Kidney (tissue), 22 donors: ENCODE measurements at places on chromosomes 1 and 21. TPM values are rescaled to one million over a fixed set of nuclear protein-coding genes. Genes with fewer than 3 reads are reported as not detected.

DNA sequence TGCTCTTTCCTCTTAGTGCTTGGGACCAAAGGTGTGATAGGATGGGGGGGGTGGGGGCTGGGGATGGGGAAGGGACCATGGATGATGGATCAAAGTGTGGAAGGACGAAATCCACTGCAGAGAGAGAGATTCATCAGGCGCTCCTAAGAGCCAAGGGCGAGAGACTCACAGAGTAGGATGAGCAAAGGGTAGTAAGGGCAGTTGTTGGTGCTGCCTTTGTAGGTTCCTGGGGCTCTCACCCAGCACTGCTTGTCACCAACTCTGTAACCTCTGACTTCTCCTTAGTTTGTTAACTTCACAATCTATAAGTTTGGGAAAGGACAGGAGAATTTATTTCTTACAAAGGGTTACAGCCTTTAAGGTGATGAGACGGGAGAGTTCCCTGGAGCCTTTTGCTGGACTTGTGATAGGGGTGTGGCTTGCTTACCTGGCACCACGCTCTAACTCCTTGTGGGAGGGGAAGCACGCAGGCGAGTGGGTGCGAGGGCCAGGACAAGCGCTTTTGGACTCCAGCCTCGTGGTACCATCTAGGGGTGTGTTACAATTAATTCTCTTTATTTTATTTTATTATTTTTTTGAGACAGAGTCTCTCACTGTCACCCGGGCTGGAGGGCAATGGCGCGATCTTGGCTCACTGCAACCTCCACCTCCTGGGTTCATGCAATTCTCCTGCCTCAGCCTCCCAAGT, 1.6 kb upstream of the PDXK start:
- no peak overlapping the region for H3K4me3 ChIP-seq
- DNase-seq: no peak
- H3K27ac ChIP-seq: no peak overlapping the region
- H3K36me3 ChIP-seq: no peaks in the 10 kb centered on the region

DNA sequence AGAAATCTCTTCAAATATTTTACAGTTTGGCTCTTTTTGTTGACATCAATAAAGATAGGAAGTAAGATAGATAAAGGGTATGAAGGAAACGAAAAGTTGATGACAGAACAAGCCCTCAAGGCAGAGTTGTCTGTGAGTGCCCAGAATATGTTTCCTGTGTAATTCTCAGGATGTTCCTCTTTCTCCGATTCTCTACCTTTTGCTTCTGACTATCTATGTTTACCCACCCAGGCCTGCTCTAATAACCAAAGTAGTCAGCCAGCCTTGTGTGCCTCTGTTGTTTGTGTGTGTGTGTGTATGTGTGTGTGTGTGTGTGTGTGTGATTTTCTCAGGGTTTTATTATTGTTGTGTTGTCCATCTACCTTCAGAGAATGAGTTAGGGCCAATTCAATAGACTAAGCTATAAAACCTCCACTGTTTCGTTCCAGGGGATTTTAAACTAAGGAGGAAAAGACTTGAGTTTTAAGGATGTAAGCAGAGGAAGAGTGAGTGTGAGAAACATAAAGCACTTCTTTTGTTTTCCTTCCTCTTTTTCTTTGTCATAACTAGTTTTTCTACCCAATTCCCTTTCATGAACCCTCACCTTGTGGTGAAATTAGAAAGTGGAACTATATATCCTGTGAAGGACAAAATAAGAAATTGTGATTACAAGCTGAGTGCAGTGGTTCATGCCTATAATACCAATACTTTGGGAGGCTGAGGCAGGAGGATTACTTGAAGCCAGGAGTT, 627.4 kb upstream of the NR5A2 start:
- no peaks in the 10 kb centered on the region for H3K36me3 ChIP-seq
- DNase-seq: no peak
- no peak overlapping the region for H3K27ac ChIP-seq
- peaks cover 6% of the 10 kb centered on the region for H3K4me1 ChIP-seq
- H3K4me3 ChIP-seq: no peak overlapping the region

GRCh38 chr1:31127266-31127665, 61.7 kb upstream of the PUM1 start:
- no peak overlapping the region for H3K4me3 ChIP-seq
- no peaks in the 10 kb centered on the region for H3K4me1 ChIP-seq
- H3K27me3 ChIP-seq: no peaks in the 10 kb centered on the region

The LY9 gene
- polyA plus RNA-seq: 0.41 TPM

DNA sequence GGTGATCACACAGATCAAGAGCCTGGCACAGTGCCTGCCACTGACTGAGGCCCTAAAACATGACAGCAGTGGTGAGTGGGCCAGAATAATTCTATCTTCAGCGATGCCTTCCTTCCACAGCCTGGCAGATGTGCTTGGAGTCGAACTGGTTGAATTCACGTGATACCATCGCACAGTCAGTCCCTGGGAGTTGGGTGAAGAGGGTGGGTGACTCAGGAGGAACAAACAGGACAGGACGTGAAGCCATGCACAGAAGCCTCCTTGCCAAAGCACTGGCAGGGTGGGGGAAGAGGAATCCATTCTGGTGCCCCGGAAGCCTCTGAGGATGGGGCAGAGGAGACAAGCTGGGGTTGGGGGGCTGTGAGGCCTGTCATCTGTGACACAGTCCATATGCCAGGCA, 80.3 kb upstream of the WNT4 start:
- no peak overlapping the region for H3K27ac ChIP-seq
- H3K36me3 ChIP-seq: no peaks in the 10 kb centered on the region
- H3K4me3 ChIP-seq: no peak overlapping the region
- H3K27me3 ChIP-seq: no peaks in the 10 kb centered on the region

- DNase-seq: no peak
- no peaks in the 10 kb centered on the region for H3K27me3 ChIP-seq
- peaks cover 41% of the 10 kb centered on the region for H3K4me1 ChIP-seq
- H3K27ac ChIP-seq: peak overlapping the region; percentile 92
- no peak overlapping the region for H3K4me3 ChIP-seq
These were observed 1.5 kb upstream of the TINAGL1 start for GRCh38 chr1:31574749-31575368.

The S100A7A gene
- not detected for polyA plus RNA-seq

The OR14K1 gene
- not detected for polyA plus RNA-seq

- no peak for DNase-seq
- H3K27me3 ChIP-seq: no peaks in the 10 kb centered on the region
These were observed 7.6 kb downstream of the UBASH3A start for GRCh38 chr21:42411197-42411869.

- H3K4me3 ChIP-seq: no peak overlapping the region
- DNase-seq: no peak
- H3K4me1 ChIP-seq: no peaks in the 10 kb centered on the region
- H3K27ac ChIP-seq: no peak overlapping the region
- H3K36me3 ChIP-seq: no peaks in the 10 kb centered on the region
These were observed 100.0 kb upstream of the RAB4A start for GRCh38 chr1:229170778-229171505.

The CRYAA gene
- 28.6 TPM for polyA plus RNA-seq

DNA sequence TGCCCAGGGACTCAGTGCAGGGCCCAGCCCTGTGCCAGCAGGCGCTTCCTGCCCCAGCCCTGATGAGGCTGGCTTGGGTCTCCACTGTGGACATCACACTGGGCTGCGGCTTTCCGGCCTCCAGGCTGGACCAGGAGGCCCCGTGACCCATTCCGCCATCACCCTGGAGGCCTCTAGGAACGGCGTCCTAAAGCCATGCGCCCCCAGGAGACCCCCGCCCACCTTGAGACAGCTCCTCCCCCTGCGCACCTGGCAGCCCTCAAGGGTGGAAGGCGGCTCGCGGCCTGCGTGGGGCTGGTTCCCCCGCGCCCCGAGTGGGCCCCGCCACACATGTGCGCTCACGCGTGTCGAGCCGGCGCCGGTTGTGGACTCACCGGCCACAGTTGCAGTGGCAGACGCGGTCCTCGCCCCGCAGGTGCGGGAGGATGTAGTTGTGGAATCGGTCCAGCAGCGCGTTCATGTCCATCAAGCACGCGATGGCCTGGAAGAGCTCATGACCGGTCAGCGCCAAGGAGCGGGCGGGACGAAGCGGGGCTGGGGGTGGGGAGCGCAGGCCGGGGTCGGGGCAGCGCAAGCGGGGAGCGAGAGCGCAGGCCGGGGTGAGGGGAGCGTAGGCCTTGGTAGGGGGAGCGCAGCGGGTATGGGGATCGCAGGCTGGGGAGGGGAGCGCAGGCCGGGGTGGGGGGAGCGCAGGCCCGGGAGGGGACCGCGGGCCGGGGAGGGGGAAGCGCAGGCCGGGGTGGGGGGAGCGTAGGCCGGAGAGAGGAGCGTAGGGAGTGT, 924 bp downstream of the TMEM240 start:
- H3K36me3 ChIP-seq: peaks cover 3% of the 10 kb centered on the region
- H3K27me3 ChIP-seq: no peaks in the 10 kb centered on the region
- peak; percentile 63 for DNase-seq
- H3K4me1 ChIP-seq: peaks cover 8% of the 10 kb centered on the region

GRCh38 chr1:248613742-248614141, 16.2 kb upstream of the OR2T10 start:
- no peaks in the 10 kb centered on the region for H3K4me1 ChIP-seq
- no peak for DNase-seq
- no peak overlapping the region for H3K4me3 ChIP-seq
- H3K36me3 ChIP-seq: no peaks in the 10 kb centered on the region

The KIF26B gene
- 0.52 TPM for polyA plus RNA-seq

The PLCH2 gene
- 7.4 TPM for polyA plus RNA-seq

DNA sequence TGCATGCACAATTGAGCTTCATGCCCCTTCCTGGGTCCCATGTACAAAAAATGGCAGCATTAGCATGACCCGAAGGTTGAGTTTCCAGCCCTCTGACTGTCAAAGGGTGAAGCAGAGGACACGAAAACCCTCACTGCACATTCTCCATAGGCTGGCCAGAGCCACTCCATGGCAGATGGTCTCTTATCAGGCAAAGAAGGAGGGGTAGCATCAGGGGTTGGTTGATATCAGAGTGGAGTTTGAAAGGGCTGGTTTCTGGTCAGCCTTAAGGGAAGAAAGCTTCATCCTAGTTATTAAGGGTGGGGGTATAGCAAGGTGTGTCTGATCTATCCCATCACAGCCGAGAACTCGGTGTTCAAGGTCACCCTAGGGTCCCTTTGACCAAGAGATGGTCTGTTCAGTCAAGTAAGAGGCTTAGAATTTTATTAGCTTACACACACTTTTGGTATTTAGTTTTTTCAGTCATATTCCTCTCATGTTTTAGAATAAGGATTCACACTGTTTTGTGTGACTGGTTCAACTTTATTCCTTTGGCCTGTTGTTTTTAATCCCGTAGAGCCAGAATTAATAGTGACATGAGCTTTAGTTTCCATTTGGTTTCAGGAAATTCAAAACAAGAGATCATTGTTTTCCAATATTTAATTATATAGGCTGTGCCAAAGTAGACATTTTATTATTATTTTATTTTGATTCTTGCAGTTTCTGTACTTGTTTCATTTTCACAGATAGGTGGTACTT, 199.9 kb upstream of the FMN2 start:
- no peak overlapping the region for H3K27ac ChIP-seq
- DNase-seq: no peak
- no peaks in the 10 kb centered on the region for H3K27me3 ChIP-seq
- no peaks in the 10 kb centered on the region for H3K36me3 ChIP-seq
- H3K4me1 ChIP-seq: peaks cover 2% of the 10 kb centered on the region
- no peak overlapping the region for H3K4me3 ChIP-seq

- H3K27me3 ChIP-seq: no peaks in the 10 kb centered on the region
- H3K27ac ChIP-seq: no peak overlapping the region
- H3K36me3 ChIP-seq: no peaks in the 10 kb centered on the region
- H3K4me3 ChIP-seq: no peak overlapping the region
- DNase-seq: no peak
These were observed 300.9 kb downstream of the LMX1A start for GRCh38 chr1:165055581-165055980.

DNA sequence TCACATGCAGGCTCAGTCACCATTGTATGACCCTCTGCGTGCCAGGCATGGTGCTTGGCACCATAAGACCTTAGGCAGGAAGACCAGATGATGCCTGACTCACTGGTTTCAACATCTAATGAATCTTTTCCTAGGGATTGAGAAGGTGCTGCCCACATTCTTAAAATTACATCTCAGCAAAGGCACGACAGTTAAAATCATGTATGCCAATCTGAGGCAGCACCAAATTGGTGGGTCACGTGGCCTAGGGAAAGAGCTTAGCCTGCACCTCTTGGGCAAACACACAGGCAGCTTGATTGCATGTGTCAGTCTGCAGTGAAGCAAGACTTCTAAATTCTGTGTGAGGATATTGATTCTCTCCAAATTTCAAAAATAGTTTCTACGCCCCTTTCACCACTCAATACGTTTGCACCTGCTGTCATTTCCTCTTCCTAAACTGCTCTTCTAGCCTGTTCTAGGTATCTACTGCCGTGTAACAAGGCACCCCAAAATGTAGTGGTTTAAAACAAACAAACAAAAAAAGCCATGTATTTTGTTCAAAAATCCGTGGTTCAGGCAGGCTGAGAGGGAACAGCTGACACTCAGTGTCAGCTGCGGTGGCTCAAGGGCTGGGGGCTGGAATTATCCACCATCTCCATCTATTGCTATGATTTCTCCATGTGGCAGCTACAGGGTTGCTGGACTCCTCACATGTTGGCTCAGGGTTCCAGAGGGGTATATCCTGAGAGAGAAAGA, 160.2 kb upstream of the FGGY start:
- DNase-seq: no peak
- H3K36me3 ChIP-seq: no peaks in the 10 kb centered on the region
- H3K27me3 ChIP-seq: no peaks in the 10 kb centered on the region
- H3K4me1 ChIP-seq: peaks cover 5% of the 10 kb centered on the region
- H3K4me3 ChIP-seq: no peak overlapping the region

DNA sequence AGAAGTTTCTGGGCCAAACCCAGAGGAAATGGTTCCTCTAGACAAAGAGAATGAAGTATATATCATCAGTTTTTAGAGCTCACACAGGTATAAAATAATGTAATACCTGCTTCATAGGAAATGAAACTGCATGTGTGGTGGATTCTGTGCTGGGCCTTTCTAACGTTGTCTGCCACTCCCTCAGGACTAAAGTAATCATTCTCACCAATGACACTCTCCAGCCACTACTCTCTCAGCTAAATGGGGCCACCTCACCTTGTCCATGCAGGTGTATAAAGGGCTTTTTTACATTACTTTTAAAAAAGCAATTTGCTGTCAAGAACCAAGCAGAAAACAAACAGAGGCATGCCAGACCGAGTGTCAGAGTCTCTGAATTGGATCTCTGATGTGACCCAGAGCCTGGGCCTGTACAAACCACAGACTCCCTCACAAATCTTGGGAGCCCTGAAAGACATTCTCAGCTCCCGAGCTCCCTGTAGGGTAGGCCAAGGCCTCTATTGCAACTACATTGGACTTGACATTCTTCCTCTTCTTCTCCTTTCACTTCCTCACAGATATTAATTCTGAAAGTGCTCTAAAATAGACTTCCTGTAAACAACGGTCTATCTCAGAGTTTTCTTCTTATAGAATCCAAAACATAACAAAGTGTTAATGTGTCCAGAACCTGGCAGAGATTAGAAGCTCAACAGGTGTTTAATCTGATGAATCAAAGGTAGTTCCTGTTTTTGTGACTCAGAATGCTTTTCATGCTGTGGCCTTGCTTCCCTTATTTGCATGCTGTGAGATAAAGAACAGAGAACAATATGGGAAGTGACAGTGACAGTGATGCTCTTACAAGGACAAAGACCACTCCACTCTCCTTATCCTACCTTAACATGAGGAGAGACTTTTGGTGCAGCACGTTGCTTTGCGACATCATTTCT, 8.6 kb downstream of the AIM2 start:
- H3K4me3 ChIP-seq: no peak overlapping the region
- no peaks in the 10 kb centered on the region for H3K27me3 ChIP-seq
- no peak overlapping the region for H3K27ac ChIP-seq
- DNase-seq: no peak
- no peaks in the 10 kb centered on the region for H3K4me1 ChIP-seq
- H3K36me3 ChIP-seq: no peaks in the 10 kb centered on the region
